ENCODE measurements at places on chromosomes 7 and 10. TPM values are rescaled to one million over a fixed set of nuclear protein-coding genes. Genes with fewer than 3 reads are reported as not detected.

The GBF1 gene
- 25.4 TPM for total RNA-seq

The ADO gene
- 28.9 TPM for total RNA-seq

The CCZ1B gene
- total RNA-seq = 36.9 TPM

The ARPC1B gene
- total RNA-seq = 304 TPM

The PPP1R17 gene
- total RNA-seq = not detected

The KLHDC10 gene
- total RNA-seq = 14.3 TPM

The PRF1 gene
- 107 TPM for total RNA-seq

The ZNF438 gene
- 3.0 TPM for total RNA-seq

DNA sequence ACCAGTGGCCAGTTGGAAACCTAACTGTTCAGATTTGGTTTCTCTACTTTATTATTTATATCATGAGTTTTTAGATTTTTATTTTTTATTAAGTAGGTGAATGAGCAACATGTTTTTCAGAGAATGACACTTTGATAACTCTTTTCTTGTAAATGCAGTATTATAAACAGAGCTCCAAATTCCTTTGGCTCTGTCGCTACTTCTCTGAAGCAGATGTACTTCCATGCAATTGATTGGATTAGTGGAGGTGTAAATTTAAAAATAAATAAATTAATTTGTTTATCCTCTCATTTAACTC is 34.3 kb upstream of the ICA1 start:
- no peak for DNase-seq

GRCh38 chr10:42879380-42880254 is 97.0 kb downstream of the BMS1 start:
- DNase-seq = no peak

DNA sequence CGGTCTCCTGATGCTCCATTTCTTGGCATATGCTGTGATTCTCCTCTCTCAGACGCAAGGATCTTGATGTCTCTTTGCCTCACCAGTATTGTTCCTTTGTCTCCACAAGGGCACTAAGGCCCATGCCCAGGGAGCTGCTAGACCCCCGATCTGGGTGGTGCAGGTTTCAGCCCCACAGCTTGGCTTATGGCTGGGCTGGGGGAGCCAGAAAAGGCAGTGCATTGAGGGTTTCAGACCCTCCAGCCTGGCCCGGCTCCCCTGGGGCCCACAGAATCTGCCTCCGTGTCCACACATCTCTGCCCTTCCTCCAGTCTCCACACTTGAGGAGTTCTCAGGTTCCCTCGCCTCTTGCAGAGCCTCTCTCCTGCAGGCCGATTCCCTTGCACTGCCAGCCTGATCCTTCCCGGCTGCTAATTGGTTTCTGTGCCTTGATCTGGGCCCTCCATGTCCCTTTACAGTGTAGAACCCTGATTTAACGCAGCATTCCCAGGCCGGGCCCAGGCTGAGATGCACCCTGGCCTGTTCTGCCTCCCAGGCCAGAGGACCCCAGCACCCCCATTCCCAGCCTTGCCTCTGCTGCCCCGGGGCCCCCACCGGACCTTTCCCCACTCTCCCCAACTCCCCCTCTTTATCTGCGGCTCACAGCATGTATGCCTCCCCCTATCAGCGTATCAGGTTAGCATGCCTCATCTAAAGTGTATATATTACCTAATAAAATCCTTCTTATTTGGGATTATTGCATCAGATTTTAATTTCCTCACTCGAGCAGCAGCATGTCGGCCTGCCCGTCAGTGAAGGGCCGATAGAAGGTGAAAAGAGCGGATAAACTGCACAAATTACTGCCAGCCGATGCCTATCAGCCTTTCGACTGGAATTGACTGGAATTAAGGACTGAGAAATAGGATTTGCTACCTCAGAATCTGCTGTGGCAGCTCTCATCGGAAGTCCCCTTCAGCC is 145.7 kb downstream of the C10orf105 start:
- no peak for DNase-seq

- no peak for DNase-seq
Measured at GRCh38 chr7:47552621-47553020, 29.3 kb downstream of the TNS3 start.

GRCh38 chr10:67612577-67613537 is 83.1 kb downstream of the CTNNA3 start:
- DNase-seq = peak; percentile 81

GRCh38 chr10:132701099-132701845 is 84.7 kb downstream of the NKX6-2 start:
- DNase-seq = no peak

DNA sequence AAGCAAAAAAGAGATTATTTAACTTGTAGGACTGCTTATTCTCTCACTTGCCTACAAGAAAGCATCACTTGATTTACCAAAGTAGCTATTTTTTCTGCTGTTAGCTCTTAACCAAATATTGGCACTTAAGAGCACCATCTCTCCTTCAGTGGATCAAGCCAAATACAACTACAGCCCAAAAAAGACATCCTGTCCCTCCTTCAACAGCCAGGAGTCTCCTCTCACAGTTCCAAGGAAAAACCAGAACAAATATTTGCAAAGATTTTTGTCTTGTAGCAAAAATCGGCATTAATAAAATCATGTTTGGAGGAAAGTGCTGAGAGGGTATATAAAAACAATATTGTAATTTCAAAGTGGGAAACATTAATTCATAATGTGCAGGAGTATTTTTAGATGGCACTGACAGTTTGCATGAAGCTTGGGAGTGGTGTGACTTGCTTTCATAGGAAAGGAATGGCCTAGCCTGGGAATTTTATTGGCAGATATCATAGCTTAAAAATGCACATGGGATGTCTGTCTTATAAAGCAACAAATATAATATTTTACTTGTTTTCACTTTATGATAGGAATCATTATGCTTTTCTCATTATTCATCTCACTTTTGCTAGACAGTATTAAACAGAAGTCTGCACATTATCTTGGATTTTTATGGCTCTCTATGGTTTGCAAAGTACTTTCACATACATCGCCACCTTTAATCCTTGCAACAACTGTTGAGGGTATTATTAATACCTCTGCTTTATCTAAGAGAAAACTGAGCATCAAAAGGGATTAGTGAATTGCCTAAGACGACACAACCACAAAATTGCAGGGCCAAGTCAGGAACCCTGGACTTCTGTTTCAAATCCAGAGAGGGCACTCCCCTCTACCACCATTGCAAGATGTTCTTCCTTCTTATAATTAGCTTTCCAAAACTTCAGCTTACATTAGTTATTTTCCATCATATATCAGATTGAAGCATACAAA is 103.5 kb downstream of the AGMO start:
- DNase-seq = no peak

DNA sequence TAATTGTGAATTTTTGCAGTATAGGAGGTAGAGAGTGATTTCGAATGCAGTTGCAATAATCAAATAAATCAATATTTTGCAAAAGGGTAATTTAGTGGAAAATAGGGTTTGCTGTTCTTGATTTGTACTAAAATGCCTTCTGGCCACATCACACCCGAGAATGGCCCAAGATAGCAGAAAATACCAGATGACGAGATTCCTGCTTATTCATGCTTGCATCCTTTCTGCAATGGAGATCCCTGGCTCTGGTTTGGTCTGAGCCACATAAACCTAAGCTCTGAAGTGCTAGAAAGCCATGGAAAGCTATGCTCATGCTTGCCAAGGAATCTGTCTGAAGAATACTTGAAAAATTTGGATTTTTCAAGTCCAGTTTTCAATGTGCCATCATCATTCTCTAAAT is 634.2 kb upstream of the COBL start:
- no peak for DNase-seq

DNA sequence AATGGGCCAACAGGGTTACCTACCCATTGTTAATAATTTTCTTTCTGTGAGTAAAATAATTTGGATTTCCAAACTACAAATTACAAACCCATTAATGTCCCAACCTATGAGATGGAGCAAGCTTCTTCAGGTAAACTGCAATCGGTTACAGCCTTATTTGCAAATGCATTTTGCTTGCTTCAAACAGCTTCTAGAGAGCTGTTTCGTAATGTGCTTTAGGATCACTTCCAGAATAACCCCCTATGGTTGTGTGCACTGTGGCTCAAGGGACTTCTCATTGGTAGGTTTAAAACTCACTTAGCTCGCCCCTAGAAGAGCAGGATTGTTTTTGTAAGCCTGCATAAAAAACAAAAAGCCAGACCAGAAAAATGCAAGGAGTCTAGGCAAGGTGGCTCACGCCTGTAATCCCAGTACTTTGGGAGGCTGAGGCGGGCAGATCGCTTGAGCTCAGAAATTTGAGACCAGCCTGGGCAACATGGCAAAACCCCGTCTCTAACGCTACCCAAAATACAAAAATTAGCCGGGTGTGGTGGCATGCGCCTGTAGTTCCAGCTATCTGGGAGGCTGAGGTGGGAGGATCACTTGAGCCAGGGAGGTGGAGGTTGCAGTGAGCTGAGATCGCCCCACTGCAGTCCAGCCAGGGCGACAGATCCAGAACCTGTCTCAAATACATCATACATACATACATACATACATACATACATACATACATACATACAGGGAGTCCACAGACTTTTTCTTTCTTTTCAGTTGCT is 3.3 kb upstream of the MAP3K8 start:
- DNase-seq = no peak

GRCh38 chr7:80681272-80681885 is 42.9 kb downstream of the CD36 start:
- no peak for DNase-seq

DNA sequence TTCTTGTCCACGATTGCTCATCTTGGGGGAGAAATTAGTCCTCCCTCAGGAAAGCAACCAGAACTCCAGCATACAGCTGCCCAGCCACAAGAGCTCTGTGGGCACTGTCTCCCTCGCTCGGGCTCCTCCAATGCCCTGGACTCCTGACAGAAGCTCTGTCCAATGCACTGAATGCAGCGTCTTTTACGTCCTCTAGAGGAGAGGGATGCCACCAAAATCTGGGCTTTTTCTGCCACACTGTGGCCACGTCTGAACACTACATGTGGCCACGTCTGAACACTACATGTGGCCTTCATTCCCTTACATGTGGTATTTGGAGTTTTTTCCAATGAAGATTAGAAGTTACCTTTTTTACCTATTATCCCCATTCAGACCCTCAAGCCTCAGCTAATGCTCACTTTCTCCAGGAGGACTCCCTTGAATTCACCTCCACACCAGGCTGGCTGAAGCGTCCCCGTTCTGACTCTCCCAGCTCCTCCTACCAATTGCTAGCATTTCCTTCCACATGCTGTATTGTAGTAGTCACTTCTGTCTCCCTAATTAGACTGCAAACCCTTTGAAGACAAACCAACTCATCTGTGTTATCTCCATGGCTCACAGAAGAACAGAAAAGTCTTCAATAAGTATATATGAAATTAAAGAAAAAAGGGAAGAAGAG is 134.3 kb upstream of the PDE1C start:
- DNase-seq = peak; percentile 21

- DNase-seq = no peak
Measured at GRCh38 chr7:27183682-27184336, 1.2 kb downstream of the HOXA11 start.

GRCh38 chr10:101394524-101395133 is 40.7 kb downstream of the BTRC start:
- DNase-seq = no peak

GRCh38 chr7:47482013-47482875 is 99.7 kb downstream of the TNS3 start:
- peak; percentile 17 for DNase-seq

GRCh38 chr7:56174346-56174874 is 58.2 kb upstream of the NUPR2 start:
- DNase-seq = no peak

DNA sequence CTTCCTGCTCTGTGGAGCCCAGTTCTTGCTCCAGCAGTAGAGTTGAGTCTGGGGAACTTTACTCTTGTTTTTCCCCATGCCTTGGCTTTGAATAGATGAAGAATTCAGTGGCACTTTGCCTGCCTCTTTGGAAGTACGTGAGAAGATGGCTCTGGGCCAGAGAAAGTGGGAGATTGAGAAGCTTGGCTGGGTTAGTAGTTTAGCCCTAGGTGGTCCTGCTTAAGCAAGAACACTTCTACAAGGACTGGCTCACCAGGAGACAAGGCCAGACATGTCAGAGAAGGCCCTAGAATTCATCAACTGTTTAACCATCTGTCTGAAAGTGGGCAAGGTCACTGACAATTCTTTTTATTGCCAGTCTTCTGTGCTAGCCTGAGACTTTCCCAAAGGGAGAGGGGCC is 410.3 kb downstream of the TYW1 start:
- DNase-seq = no peak

DNA sequence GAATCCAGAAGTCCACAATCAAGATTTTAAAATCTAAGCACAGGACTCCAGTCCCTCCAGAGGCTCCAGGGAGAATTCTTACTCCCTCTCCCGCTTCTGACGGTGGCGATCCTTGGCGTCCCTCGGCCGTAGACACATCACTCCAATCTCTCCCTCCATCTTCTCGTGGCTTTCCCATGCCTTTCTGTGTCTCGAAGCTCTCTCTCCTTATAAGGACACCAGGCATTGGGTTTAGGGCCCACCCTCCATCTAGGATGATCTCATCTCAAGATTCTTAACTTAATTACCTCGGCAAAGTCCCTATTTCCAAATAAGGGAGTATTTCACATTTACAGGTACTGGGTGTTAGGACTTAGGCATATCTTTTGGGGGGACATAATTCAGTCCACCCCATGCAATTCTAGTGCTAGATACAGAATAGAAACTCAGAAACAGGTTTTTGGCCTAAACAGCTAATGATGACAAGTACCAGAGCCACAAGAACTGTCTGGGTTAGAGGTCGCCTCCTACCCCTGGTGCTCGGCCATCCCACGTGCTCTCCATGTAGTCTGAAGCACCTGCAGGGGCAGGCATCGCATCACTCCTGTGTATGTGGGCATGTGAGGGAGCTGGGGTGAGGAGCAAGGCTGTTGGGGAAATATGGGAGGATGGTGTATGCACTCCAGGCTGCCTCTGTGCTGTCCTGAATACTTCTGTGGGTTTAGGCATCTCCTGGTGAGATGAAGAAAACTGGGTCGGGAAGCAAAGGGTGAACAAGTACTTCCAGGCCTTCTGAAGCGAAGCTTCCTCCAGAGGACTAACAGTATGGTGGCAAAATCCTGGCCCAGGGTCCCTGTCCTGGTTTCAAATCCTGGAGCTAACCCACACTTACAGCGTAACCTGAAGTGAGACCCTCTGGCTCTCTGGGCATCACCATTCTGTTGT is 298.3 kb upstream of the ZMIZ1 start:
- no peak for DNase-seq

GRCh38 chr7:76232698-76233097 is 31.0 kb downstream of the SRRM3 start:
- DNase-seq = no peak

GRCh38 chr10:113113918-113114317 is 163.9 kb downstream of the TCF7L2 start:
- DNase-seq = no peak

DNA sequence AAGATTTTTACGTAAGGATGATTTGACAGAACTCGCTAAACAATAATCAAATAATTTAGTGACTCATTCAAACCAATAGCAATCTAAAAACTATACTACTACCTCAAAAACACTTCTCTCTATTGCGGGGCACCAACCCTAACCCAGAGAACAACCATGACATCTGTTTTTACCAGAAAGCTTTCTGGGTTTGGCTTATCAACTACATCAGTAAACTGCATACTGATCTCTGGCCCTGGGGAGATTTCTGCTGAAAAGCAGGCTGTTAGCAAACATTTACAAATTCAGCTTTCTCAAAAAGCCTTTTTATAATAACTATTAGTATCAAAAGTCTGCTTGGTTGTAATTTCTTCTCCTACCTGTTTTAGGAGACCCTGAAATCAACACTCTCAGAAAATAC is 144.5 kb upstream of the ZWINT start:
- no peak for DNase-seq

Data from activated CD8-positive, alpha-beta T cell treated with anti-CD3 and anti-CD28 coated beads for 36 hours (primary cell).